ENCODE measurements at places on chromosomes 5 and 9.

DNA sequence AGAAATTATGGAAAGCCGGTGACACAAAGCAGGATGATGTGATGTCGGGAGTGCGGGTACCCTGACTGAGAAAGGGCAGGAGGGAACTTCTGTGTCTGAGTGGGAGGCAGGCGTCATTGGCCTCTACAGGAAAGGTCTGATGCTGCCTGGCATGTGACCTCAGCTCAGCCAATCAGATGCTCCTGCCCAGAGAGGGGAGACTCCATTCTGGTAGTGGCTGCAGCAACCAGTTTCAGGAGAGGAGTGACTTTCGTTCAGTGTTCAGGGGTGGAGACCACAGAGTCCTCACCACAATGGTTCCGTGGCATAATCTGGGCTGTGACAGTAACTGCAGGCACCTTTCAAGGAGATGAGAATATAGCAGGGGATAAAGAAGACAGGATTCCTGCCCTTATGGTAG is 6.7 kb upstream of the SFXN1 start:
- DNase-seq, result no peak

GRCh38 chr5:54001976-54002775 is 308.2 kb downstream of the ARL15 start:
- no peak for DNase-seq

- DNase-seq, result no peak
Observed at GRCh38 chr5:87185838-87186237, 81.8 kb upstream of the RASA1 start.

DNA sequence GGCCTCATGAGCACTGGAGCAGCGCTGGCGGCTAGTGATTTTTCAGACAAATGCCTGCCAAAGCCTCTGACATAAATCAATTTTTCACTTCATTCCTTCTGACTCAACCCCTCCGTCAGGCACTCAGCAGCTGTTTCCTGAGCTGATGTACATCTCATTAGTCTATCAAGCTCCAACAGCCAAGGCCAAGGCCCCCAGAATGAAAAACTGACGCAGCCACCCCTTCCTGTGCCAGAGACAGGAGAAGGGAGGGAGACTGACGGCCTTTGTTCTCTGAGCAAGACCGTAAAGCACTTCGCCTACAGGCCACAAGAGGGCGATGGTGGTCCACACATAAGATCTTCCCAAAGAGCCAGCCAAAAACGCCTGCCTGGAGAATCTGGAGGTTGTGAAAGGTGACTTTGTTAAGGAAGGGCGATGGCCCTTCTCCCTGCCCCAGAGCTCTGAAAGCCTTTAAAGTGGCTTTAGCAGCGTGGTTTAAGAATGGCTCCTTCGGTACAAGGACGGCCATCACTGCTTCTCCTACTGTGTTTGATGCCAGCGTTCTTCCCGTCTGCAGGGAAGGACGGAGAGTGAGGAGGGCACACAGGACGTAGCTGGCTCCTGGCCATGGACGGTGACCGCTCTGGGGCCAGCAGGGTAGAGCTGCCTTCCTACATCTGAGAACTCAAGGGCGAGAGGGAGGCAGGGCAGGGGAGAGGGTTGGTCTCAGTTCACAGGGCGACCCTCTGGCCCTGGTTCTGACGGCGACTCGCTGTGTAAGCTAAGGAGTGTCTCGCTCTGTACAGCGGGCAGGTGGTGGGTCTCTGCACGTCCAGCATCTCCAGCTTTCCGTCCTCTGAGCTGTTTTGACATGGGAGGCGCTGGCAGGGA is 37.0 kb downstream of the ALG2 start:
- DNase-seq, result peak; percentile 98

DNA sequence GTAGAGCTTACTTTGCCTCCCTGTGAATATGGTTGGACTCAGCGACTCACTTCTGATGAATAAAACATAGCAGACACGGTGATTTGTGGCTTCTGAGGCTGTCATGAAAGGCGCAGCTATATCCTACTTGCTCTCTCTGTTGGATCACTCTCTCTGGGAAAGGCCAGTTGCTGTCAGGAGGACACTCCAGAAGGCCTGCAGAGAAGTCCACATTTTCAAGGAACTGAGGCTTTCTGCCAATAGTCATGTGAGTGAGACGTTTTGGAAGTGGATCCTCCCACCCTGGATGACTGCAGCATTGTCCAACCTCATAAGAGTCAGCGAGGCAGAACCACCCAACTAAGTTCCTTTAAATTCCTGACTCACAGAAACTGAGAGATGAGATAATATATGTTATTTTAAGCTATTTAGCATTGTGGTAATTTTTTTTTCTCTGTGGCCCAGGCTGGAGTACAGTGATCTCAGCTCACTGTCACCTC is 156.0 kb upstream of the MAST4 start:
- peak; percentile 88 for DNase-seq

DNA sequence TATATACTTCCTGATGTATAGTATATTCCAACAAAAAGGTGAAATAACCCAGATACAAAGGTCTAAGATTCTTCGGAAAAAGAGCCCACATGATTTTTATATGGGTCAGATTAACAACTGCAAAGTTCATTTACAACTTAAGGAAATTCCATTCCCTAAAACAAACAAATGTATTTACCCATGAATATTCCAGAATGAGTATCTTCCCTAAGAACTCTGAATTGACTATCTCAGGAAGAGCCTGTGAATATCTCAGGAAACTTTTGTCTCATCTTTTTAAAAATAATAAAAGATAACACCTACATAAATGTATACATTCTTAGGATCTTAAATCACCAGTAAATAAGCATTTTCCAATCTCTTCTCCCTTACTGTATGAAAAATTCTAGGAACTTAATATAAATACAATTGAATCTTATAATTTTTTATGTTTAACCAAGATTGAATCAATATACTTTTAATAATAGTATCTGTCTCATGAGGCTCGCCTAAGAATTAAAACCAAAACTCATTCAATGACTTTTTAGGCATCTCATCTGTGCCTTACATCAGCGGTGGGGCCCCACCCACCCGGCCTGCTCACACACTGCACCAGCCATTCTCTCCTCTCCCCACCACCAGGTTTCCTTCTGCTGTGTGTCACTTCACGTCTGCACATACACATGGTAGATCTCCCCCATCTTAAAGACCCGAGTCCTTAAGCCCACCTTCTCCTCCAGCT is 78.1 kb downstream of the RAPGEF1 start:
- no peak for DNase-seq

GRCh38 chr5:77638763-77639671 is 504 bp upstream of the OTP start:
- DNase-seq, result no peak

- DNase-seq, result peak; percentile 44
Observed at GRCh38 chr5:174935854-174936474, 211.6 kb downstream of the MSX2 start.

All from fibroblast of skin of right biceps (primary cell).